Ascending aorta (tissue), 2 donors: ENCODE measurements at places on chromosomes 1 and 21. TPM values are rescaled to one million over a fixed set of nuclear protein-coding genes. Genes with fewer than 3 reads are reported as not detected.

DNA sequence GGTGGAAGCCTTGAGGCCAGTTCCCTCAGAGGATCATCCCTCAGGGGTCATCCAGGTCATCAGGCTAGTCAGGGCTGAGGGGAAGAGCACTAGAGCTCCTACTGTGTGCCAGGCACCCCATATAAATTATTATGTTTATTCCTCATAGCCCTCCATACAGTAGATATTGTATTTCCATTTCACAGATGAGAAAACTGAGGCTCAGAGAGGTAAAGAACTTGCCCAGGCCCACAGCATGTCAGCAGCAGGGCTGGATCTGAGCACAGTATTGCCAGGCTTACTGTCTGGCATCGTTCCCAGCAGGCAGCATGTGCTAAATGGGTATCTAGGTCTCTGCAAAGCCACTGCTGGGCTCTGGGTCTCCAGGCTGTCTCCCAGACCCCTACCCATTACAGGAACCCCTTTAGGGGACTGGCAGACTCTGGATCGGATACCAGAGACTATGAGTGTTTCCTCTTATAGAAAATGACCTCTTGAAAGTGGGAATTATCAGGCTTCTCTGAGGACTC, 153.3 kb downstream of the PTPRU start:
- DNase-seq, result no peak

DNA sequence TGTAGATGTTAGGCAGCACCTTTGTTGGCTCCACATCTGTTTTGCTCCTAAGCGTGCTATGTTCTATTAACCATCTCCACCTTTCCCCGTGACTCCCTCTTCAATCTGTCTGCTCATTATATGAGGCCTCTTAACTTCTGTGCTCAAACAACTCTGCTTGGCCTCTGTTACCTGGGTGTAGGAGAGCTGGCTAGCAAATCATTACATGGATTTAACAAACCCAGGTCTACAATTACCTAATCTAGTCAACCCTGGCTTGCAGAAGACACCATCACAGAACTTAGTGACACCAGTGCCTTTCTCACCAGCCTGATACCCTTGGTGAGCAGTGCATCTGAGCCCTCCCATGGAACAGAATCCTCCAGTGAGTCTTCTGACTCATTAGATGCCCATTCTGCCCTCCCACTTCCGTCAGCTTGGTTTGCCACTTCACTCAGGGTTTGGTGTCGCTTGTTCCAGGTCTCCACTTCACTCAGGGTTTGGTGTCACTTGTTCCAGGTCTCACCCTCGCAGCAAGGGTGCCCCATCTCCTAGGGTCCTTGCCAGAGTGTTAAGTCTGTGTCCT, 92.0 kb upstream of the KIF26B start:
- no peak for DNase-seq

DNA sequence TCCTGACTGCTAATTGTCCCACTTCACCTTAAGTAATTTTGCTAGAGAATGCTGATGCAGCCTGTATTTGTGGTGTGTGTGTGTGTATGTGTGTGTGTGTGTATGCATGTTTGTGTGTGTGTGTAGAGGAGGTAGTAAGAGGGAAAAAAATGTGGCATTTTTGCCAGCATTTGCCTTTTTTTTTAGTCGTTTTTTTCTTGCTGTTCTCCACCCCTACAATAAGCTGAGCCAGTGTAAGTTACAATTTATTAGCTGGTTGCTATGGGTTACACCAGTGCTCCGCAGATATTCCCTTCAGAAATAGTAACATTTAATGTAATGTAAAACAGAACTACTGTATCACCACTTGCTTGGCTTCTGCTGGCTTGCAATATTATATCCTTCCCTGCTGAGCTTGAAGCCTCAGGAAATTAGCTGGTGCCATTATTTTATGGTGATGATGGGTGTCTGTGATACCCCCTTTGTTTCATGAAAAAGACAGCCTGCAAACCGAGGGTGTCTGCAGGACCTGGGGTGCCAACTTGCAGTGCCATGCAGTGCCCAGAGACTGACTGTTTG, 23.4 kb upstream of the IGSF3 start:
- no peak for DNase-seq

GRCh38 chr1:9228609-9229008, 6.0 kb upstream of the H6PD start:
- DNase-seq, result no peak

GRCh38 chr21:29506214-29506613, 207.5 kb downstream of the BACH1 start:
- DNase-seq, result no peak

Gene TMEM82
- not detected for total RNA-seq

Gene INSRR
- 2.9 TPM for total RNA-seq

Gene GPN2
- 7.5 TPM for total RNA-seq

Gene RUNX3
- 0.21 TPM for total RNA-seq
